Erythroblast (primary cell): ENCODE measurements at places on chromosomes 3 and 15.
A peak's percentile ranks its signal among the peaks of the same experiment; 100 is the strongest.

DNA sequence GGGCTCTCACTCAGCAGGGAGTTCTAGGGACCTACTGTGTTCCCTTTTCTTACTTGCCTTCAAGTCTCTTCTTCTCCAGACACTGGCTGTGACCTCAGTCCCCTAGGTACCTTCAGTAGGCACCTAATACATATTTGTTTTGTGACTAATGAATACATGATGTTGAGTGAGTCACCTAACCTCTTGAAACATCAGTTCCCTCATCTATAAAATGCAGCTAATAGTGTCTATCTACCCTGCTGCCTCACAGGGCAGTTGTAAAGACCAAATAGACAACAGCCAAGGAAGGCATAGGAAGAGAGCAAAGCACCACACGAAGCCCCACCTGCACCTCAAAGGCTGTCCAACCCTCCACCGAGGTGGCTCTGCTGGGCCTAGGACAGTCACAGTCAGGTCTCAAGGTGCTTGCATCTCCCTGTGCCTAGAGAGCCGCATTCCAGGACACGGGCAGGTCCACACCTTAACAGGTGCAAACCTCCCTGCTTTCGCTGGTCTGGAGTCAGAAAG is 29.1 kb downstream of the DAPK2 start:
- no peak for DNase-seq

- no peak for DNase-seq
Measured at GRCh38 chr3:72114773-72115172, 329.8 kb upstream of the PROK2 start.

- DNase-seq: no peak
Measured at GRCh38 chr3:139846729-139847128, 88.3 kb upstream of the CLSTN2 start.

DNA sequence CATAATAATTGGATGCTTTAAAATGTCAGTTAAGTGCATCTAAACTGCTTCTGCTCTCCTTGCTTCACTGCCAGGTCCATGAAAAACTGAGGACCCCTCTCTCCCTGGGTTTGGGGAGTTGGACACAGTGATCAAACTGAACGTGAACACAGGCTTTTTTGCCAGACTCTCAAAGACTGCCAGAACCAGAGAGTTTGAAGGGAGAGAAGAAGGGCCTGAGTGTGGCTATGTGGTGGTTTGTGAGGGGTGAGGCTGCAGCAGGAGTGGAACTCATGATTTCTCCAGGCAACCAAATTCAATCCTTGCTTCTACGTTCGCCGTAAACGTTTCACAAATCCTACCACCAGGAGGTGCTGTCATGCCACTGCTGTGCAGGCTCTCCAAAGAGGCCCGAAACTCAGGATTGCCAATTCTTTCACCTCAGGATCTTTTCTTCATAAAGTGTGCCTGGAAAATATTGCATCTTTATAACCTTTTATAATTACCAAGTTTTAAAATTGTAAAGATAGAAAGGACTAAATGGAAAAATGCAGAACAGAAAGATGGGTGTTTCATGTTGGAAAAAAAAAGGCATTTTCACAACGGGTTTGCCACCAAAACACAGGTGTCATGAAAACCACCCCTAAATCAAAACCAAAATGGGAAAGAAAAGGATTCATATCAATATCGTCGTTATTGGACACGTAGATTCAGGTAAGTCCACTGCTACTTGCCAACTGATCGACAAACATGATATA is 19.7 kb downstream of the TM4SF4 start:
- DNase-seq: peak; percentile 66

- DNase-seq: no peak
Measured at GRCh38 chr3:175260145-175260794, 401.1 kb downstream of the NAALADL2 start.

DNA sequence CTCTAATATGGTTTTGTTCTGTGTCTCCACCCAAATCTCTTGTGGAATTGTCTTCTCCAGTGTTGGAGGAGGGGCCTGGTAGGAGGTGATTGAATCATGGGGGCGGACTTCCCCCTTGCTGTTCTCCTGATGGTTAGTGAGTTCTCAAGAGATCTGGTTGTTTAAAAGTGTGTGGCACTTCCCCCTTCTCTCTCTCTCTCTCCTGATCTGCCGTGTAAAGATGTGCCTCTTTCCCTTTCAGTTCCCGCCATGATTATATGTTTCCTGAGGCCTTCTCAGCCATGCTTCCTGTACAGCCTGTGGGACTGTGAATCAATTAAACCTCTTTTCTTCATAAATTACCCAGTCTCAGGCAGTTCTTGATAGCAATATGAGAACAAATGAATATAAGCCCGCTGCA is 33.1 kb downstream of the RETNLB start:
- DNase-seq: no peak

DNA sequence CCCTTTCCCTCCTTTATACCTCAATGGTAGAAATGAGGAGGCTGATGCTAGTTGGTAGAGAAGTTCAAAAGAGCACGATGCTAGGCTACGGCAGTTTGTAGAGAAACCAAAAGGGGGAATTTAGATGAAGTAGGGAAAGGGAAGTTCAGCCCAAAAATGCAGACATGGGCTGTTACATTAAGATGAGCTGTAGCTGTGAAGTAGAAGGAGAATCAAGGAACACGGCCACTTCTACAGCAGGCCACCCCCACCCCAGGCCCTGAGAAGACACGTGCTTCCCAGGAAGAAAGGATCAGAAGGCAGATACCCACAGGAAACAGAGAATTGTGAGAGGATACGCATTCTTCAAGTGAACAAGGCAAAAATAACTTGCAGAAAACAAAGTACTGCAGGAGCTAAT is 2.1 kb upstream of the PARP14 start:
- no peak for DNase-seq
